ENCODE measurements at places on chromosomes 4 and X.
A peak's percentile ranks its signal among the peaks of the same experiment; 100 is the strongest.

DNA sequence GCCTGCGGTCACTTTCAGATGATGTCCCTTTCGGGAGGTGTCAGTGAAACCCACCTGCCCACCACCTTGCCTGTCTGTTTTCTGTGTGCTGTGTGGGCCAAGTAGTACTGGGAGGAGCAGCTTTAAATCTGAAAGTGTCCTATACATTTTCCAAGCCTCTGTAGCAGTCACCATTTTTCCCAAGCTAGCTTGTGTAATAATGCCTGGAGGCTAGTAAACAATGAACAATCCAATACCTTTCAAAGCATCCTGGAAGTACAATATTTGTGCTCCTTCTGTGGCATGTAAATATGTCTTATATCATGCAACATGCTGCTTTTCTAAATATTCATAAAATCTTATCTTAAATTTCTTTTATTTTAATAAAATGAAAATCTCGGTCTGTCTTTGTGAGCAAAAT lies 111.6 kb upstream of the C1GALT1C1 start:
- peak; percentile 48 for DNase-seq

GRCh38 chrX:147953976-147954375 lies 27.2 kb upstream of the FMR1NB start:
- no peak for DNase-seq

- DNase-seq: no peak
These were observed 52.3 kb upstream of the EDNRA start for GRCh38 chr4:147428583-147428982.

DNA sequence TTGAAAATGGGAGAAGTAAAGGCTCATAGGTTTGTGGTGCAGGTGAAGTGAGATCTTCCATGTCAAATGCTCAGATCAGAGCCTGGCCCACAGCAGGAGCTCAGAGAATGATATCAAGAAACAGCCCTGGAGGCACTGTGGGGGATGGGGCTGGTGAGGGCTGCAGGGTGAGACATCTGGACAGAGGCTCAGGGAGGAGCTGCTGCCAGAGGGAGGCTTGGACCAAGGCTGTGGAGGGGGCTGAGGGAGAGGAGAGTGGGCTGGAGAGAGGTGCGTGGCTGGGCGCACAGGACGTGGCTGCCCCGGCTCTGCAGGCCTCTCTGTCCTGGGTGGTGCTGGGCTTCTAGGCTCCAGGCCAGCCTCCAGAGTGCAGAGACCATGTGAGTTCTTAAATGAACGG lies 5.6 kb downstream of the SORCS2 start:
- DNase-seq: no peak

DNA sequence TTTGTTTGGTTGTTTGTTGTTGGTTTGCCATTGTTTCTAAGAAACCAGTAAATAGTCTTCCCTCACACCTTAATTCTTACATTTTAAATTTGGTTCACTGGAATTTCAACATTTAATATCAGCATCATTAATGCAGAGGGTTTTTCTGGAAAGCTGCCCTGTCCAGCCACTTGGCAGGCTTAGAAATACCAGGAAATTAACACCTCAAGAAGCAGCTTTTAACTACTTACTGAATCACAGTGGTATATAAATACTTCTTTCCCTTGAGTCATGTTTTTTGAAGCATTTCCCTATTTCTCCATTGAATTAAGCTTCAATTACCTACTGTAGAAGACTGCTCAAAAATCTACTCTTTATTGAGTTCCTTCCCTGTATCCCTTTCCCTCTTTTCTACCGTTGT lies 1221.1 kb upstream of the ADGRL3 start:
- no peak for DNase-seq

DNA sequence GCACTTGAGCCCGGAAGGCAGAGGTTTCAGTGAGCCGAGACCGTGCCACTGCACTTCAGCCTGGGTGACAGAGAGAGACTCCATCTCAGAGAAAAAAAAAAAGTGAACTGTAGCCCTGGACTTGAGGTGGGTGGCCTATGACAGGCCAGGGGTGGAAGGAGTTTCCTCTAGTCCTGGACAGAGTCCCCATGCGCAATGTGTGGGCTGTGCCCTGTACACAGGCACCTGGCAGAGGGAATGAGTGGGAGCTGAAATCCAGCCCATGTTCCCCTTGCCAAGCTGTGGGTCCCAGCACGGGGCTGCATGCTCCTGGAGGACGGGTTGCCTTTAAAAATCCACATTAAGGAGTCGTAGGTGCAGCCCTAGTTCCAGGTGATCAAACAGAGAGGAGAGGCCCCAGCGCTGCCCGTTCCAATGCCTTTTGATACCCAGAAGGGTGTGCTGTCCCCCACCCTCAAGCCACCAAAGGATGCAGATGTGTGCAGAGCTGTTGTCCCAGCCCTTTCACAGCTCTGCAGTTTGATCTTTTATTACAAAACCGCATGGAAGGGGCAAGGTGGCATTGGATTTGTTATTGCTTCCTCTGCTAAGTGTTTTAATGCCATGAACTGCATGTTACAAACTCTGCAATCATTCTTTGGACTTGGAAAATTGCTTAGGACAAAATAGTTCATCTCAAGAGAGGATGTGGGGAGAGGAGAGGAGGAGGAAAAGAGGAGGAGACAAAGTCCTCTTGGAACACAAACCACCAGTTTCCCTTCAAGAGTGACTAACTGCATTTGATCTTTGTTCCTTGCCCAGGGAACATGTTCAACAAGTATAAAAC lies 38.0 kb upstream of the PDK3 start:
- DNase-seq: peak; percentile 27

GRCh38 chr4:88858752-88859151 lies 161.1 kb upstream of the NAP1L5 start:
- no peak for DNase-seq

DNA sequence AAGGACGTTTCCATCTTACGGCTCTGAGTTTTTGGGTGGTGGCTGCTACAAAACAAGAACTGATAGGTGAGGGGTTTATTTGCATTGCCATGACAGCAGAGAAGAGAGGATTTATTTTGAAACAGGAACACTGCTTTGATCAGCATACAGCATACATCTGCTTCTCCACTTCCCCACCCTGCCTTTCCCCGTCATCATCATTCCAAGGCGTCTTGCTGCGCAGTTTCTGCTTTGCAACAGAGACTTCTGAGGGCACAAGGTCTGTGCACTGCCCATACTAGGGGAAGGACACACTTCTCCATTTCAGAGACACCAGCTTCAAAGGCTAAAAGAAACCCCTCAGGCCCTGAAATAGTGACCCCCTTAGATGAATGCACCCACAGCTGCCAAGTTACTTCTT lies 19.1 kb downstream of the STARD8 start:
- no peak for DNase-seq

GRCh38 chr4:102778720-102779119 lies 18.0 kb upstream of the MANBA start:
- no peak for DNase-seq

GRCh38 chr4:162323919-162324318 lies 160.1 kb upstream of the FSTL5 start:
- DNase-seq: no peak

DNA sequence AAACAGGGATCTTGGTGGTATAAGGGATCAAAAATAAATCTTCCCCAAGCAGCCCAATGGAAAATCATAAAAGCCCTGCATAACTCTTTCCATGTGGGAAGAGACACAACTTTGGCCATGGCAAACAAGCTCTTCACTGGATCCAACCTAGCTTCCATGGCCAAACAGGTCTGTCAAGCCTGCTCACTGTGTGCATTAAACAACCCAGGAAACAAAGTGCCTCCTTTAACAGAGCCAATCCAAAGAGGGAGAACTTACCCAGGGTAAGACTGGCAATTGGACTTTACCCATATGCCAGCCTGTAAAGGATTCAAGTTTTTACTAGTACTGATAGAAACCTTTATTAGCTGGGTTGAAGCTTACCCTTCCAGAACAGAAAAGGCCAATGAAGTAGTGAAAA lies 7.6 kb upstream of the HERC5 start:
- DNase-seq: no peak

GRCh38 chr4:151882072-151882803 lies 121.4 kb upstream of the GATB start:
- DNase-seq: no peak

- DNase-seq: no peak
These were observed 29.8 kb downstream of the RAI2 start for GRCh38 chrX:17831255-17831654.

- DNase-seq: peak; percentile 52
These were observed 650.3 kb upstream of the FAM241A start for GRCh38 chr4:111494971-111495370.

GRCh38 chr4:17869327-17869726 lies 58.5 kb downstream of the NCAPG start:
- no peak for DNase-seq

GRCh38 chrX:112630187-112630586 lies 49.6 kb downstream of the LHFPL1 start:
- peak; percentile 15 for DNase-seq

GRCh38 chr4:119647558-119647957 lies 19.0 kb upstream of the PDE5A start:
- DNase-seq: peak; percentile 53

GRCh38 chr4:7134737-7135388 lies 57.5 kb upstream of the SORCS2 start:
- DNase-seq: peak; percentile 91

GRCh38 chrX:69387567-69388487 lies 116.3 kb upstream of the NALF2 start:
- peak; percentile 59 for DNase-seq

- DNase-seq: no peak
These were observed 29.2 kb downstream of the CLRN2 start for GRCh38 chr4:17544205-17544604.

- no peak for DNase-seq
These were observed 100.9 kb downstream of the TTC29 start for GRCh38 chr4:146844761-146845160.

DNA sequence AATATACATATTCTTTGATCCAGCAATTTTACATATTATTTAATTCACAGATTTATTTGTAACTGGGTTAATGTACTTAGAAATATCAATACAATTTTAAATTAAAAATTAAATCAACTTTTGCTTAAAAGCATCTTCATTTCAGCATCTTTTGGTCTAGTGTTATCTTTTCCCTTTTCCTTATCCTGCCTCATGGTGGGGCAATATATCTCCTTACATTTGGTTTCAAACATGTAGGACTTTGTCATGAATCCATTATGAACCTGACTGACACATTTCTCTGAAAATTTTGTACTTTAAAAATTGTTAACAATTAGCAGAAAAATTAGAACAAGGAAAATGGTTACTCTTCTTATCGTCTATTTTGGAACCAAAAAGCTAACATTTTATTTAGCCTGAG lies 42.8 kb upstream of the ANK2 start:
- DNase-seq: no peak

Measured in adipocyte (in vitro differentiated cells).